ENCODE measurements at places on chromosomes 4 and X.

GRCh38 chrX:139844884-139845283 is 88.0 kb downstream of the ATP11C start:
- no peak for DNase-seq

DNA sequence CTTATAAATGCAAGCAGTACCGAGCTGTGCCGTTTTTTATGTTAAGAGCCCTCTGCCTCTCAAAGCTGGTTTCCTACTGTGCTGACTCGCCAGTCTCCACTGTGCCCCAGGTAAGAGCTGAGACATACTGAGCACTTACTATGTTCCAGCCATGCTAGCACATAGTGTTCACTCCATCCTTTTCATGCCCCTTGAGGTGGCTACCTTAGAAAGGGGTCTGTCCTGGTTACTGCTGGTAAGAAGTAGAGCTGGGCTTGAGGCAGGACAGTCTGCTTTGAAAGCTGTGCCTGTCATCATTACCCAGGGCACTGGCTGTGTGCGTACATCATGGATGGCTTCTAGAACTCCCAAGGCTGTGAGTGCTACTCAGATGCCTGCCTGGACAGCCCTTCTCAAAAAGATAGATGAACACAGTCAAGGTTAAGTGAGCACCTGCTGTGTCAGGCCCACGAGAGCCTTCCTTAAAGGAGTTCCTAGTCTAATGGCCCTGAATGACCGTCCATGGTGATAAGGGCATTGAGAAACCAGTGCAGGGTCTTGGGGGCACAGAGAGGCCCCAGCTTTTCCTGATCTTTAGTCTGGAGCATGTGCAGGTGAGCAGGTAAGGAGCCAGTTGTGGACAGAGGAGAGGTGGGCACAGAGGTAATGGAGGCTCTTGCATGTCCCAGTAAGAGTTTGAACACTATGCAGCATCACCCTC is 1.6 kb downstream of the STK32B start:
- no peak for DNase-seq

GRCh38 chr4:152264106-152264505 is 271.8 kb downstream of the FBXW7 start:
- no peak for DNase-seq

- DNase-seq: no peak
Observed at GRCh38 chr4:183515411-183515810, 10.6 kb downstream of the ING2 start.

GRCh38 chr4:84622959-84623358 is 40.0 kb downstream of the CDS1 start:
- no peak for DNase-seq
